CD8-positive, alpha-beta memory T cell (primary cell): ENCODE measurements at places on chromosomes 6 and 20.

DNA sequence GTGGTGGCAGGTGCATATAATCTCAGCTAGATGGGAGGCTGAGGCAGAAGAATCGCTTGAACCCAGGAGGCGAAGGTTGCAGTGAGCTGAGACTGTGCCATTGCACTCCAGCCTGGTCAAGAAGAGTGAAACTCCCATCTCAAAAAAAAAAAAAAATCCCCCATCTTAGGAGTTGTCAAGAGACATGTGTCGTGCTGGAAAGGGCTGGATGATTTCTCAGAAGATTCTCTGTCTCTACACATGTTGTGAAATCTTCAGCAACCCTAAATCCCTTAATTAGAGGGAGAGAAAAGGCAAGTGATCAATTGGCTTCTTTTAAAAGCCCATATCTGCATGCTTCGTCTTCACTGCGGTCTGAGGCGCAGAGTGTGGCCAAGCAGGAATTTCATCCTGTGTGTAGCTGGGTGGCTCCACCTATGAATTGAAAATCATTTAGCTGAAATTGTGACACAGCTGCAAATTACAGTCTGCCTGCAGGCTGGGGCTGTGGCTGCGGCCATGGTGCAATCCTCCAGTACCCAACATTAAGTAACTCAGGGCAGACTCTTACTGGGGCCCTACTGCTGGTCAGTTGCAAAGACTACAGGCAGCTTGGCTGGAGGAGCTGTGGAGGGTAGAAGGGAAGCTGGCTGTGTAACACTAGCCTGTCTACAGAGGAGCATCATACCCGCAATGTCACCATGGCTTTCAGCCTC lies 3.2 kb upstream of the TGM3 start:
- no peak for DNase-seq

- DNase-seq = no peak
Observed at GRCh38 chr6:1191141-1191630, 120.7 kb upstream of the FOXQ1 start.

- no peak for DNase-seq
Observed at GRCh38 chr20:25389401-25389857, 1.2 kb downstream of the ABHD12 start.

GRCh38 chr6:4981761-4982160 lies 22.1 kb downstream of the RPP40 start:
- DNase-seq = no peak

DNA sequence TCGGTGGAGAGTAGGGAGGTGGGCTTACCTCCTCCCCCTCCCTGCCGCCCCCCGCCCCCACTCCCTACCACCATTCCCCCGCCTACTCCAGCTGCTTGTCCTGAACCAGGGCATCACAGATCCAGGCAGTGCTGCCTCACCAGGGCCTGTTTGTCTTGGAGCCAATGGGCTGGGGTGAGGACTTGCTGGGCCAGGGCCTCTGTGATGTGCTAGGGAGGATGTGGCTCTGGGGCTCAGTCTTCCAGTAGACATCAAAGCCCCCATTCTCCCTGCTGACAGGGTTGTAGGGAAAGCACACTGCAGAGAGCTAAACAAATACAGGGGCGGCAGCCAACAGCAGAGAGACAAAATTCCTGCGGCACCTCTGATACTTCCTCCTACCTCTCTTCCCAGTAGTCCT lies 48.2 kb upstream of the NXT1 start:
- DNase-seq = no peak

DNA sequence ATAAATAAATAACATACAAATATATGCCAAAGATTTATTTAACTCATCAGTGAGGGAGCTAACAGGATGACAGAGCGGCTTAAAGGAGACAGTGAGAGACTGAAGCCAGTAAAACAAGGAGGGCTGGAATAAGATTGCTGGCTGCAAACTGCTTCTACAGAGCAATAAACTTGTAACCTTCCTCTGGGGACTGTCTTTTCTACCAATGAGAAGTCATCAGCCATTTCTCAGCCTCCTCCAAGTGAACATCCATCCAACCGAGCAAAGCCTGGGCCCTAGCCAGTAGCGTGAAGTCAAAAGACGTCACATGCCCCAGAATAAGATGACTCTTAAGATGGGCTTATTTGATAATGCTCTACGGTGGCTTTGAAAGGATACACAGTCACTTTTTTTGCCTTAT lies 42.5 kb downstream of the CPXM1 start:
- DNase-seq = no peak

GRCh38 chr6:148830614-148831013 lies 83.8 kb downstream of the UST start:
- DNase-seq = peak; percentile 7

GRCh38 chr6:137488150-137489045 lies 5.8 kb downstream of the OLIG3 start:
- DNase-seq = no peak
